ENCODE measurements at places on chromosomes 1 and 21.

- DNase-seq: no peak
Measured at GRCh38 chr1:199336745-199337640, 690.5 kb upstream of the NR5A2 start.

- DNase-seq: no peak
Measured at GRCh38 chr1:205346956-205347574, 9.7 kb downstream of the KLHDC8A start.

- no peak for DNase-seq
Measured at GRCh38 chr1:35844826-35845225, 37.0 kb downstream of the AGO4 start.

GRCh38 chr1:33327587-33328325, 6.9 kb upstream of the A3GALT2 start:
- DNase-seq: no peak

GRCh38 chr1:221449194-221449593, 292.7 kb downstream of the DUSP10 start:
- DNase-seq: no peak

GRCh38 chr1:230067871-230068620, 1.0 kb downstream of the GALNT2 start:
- peak; percentile 44 for DNase-seq

- DNase-seq: no peak
Measured at GRCh38 chr1:24459551-24460266, 42.9 kb upstream of the RCAN3 start.

- DNase-seq: no peak
Measured at GRCh38 chr1:74425676-74426075, 86.7 kb downstream of the LRRC53 start.

- no peak for DNase-seq
Measured at GRCh38 chr1:71823708-71824305, 458.5 kb downstream of the NEGR1 start.

- DNase-seq: no peak
Measured at GRCh38 chr1:43140583-43140982, 31.5 kb downstream of the EBNA1BP2 start.

DNA sequence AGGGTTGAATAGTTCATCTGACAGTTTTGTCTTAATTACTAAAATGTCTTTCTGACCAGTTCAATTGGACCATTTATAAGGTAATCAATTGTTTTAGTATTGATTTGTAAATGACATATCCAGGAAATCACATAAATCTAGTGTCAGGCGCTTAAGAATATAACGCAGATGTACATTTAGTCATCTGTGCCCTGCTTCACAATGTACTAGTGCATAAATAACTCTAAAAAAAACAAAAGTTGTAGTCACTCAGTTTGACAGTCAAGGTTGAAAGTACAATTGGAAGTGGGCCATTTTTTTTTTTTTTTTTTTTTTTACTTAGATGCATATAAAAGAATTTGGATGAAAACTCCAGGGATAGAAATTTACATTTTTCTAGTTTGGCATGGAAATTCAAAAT, 490.4 kb downstream of the PTPRC start:
- no peak for DNase-seq

GRCh38 chr1:64645735-64646134, 99.1 kb upstream of the RAVER2 start:
- no peak for DNase-seq

- no peak for DNase-seq
Measured at GRCh38 chr1:95086949-95087533, 14.3 kb upstream of the ALG14 start.

GRCh38 chr1:58576325-58576726, 726 bp downstream of the TACSTD2 start:
- no peak for DNase-seq

GRCh38 chr1:46761740-46762139, 37.1 kb upstream of the CYP4B1 start:
- no peak for DNase-seq
